ENCODE measurements at places on chromosomes 13 and 19.

- DNase-seq, result no peak
Measured at GRCh38 chr13:100710176-100710575, 35.6 kb upstream of the TMTC4 start.

DNA sequence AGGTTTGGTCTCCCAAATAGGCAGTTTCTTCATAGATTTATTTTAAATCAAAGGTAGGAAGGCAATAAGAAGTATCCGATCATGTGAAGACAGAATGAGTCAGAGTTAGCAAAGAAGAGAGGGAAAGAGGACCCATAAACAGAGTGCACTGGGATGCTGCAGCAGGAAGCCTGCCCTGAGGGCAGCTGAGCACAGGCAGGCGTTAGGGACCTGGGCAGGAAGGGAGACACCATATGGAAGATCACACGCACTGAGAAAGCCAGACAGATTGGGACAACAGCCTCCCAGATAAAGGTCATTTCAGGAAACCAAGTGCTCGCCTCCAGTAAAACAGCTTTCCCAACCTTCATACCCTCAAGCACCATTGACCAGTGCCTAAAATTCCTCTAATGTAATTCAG, 598.0 kb downstream of the EFNB2 start:
- DNase-seq, result no peak

GRCh38 chr13:28958018-28958417, 137.9 kb downstream of the MTUS2 start:
- DNase-seq, result no peak

DNA sequence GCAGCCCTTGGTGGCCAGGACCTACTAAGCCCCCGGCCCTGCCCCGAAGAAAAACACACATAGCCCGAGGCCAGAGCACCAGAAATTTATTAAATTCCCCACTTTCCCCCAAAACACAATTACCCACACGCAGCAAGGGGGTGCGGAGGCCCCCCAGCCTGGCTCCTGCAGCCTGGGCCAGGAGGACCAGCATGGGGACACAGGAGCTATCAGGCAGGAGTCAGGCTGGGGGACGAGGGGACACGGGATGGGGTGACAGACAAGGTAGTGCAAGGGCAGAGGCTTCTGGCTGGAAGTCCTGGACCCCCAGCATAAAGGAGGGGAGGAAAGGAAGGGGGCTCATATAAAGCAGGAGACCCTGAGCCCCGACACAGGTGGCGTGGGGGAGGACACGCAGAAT, 3.1 kb downstream of the RNU6-9 start:
- DNase-seq, result no peak

DNA sequence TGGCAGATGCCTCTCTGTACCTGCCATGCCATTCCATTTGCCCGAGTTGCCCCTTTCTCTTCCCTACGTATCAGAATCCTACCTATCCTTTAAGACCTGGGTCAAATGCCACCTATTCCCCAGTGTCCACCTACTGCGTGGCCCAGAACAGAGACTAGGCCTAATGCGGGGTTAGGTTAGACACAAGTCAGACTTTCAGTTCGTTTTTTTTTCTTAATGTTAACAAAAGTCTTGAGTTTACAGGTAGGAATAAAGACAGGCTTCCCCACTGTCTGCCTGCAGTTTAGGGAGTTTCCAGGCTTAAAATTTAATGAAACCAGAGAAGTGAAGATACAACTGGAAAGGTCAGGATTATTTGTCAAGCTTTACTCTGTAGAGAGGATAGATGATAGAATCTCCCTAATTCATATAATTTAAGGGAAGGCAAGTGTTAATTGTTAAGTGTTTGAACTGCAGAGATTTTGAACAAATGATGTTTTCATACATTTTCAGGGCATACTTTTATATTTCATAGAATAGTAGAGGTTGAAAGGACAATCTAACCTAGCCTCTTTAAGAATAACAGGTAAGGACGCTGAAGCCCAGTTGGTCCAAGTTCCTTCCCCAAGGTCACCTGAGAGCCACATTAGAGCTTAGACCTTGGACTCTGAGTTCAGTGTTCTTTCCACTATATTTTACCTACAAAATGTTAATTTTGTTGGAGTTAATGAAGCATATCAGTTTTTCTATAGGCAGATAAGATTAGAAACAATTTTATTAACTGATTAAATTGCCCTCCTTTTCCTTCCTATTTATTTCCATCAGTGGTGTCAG, 35.8 kb downstream of the FRY start:
- DNase-seq, result no peak

DNA sequence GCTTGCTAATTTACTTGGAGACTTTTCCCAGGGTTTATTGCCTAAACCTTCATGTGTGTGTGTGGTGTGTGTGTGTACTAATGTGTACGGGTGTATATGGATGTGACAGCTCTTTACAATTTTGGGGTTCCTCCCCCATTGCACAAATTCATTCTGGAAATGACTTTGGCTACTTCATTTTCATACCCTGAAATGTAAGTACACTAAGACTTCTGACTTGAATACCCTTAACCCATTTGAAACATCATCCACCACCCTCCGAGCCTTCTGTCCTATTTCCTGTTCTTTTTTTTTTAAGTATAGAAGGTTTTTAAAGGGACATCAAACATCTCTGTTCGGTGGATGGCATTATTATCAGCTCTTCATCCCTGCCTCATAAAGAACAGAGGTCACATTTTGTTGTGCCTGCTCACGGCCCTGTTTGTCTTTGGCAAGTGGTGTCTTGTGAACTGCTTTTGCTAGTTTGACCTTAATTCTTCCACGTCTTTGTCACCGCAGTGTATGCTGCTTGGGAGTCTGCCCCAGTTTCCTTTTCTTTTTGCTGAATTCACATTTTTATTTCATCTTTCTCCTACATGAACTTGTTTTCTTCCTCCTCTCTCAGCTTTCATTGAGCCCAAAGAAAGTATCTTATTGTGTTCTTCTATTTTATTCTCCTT, 228.3 kb downstream of the FOXO1 start:
- DNase-seq, result no peak

DNA sequence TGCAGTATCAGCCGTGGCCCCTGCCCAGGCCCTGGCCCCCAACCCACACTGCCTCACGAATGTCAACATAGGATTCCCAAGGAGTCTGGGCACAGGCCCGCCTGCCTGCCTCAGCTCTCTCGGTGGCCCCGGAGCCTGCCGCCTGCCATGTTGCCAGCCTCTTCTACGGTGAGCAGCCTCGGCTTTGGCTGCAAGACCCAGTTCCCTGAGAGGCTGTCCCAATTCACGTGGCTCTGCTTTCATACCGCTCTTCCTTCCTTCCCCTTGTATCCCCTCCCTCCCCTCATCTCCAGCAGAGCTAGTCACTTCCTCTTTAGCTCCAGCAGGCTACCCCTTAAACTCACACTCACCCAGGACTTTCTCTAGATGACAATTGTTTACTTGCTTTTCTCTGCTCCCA, 42.7 kb downstream of the SERP2 start:
- no peak for DNase-seq

- DNase-seq, result no peak
Measured at GRCh38 chr13:94481941-94482340, 2.5 kb upstream of the DCT start.

GRCh38 chr13:109182777-109183465, 553.5 kb downstream of the MYO16 start:
- no peak for DNase-seq

- no peak for DNase-seq
Measured at GRCh38 chr19:12244370-12244769, 50.3 kb downstream of the ZNF44 start.

GRCh38 chr19:33948651-33949335, 152.1 kb downstream of the KCTD15 start:
- no peak for DNase-seq

DNA sequence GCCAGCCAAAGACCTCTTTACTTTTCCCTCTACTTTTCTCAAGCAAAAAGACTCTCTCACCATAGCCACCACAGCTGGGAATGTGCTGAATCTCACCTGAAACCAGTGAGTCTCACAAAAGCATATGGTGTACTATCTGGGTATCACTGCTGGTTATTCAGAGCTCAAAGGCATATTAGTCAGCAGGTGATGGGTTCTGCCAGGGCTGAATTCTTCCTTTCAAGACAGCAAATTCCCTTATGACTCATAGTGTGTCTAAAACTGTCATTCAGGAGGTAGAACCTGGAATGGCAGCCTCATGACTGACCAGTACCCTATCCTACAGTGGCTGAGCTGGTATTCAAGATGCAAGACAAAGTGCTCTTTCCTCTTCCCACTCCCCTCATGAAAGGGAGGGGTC, 2859.1 kb downstream of the PCDH9 start:
- DNase-seq, result no peak

DNA sequence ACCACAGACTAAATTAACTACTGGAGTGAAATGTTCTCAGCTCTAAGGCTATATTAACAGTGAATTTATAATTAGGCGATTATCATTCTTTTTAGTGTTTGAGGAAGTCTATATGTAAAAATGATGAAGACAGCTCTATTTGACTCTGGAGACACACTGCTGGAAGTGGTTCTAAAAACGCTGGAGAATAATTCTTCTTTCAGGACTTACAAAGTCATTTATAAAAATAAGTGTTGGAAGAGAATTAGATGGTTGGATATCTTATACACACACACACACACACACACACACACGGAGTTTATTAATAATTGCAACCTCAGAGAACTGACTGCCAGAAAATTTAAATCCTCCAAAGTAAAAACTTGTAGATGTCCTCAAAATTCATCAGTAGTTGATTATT, 1171.3 kb downstream of the EFNB2 start:
- no peak for DNase-seq

- DNase-seq, result no peak
Measured at GRCh38 chr19:38669552-38669951, 22.1 kb downstream of the ACTN4 start.

GRCh38 chr19:48230555-48231129, 25.1 kb downstream of the CARD8 start:
- no peak for DNase-seq

GRCh38 chr13:37657134-37657533, 58.6 kb upstream of the POSTN start:
- DNase-seq, result no peak

- DNase-seq, result no peak
Measured at GRCh38 chr13:70945506-70945905, 837.3 kb upstream of the KLHL1 start.
